ENCODE measurements at places on chromosomes 12 and 14. TPM values are rescaled to one million over a fixed set of nuclear protein-coding genes. Genes with fewer than 3 reads are reported as not detected.

DNA sequence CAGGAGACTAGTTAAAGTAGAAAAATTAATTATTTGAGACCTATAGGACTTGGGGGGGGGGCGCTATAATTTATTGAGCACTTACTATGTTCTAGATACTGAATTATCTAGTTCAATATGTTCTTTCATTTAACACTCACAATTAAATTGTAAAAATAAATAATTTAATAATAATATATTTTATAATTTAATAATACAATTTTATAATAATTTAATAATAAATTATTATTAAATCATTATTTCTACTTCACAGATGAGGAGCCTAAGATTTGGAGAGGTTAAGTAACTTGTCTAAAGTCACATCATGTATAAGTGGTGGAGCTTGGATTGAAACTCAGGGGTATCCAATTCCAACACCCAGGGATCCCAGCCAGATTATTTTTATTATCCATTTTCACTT is 98.8 kb upstream of the CCDC175 start:
- no peak for DNase-seq

Gene DEPDC4
- 0.74 TPM for total RNA-seq

Gene SLC48A1
- 27.9 TPM for total RNA-seq

Gene GAS2L3
- 3.1 TPM for total RNA-seq

- DNase-seq = no peak
Observed at GRCh38 chr12:50734409-50735263, 29.3 kb upstream of the ATF1 start.

DNA sequence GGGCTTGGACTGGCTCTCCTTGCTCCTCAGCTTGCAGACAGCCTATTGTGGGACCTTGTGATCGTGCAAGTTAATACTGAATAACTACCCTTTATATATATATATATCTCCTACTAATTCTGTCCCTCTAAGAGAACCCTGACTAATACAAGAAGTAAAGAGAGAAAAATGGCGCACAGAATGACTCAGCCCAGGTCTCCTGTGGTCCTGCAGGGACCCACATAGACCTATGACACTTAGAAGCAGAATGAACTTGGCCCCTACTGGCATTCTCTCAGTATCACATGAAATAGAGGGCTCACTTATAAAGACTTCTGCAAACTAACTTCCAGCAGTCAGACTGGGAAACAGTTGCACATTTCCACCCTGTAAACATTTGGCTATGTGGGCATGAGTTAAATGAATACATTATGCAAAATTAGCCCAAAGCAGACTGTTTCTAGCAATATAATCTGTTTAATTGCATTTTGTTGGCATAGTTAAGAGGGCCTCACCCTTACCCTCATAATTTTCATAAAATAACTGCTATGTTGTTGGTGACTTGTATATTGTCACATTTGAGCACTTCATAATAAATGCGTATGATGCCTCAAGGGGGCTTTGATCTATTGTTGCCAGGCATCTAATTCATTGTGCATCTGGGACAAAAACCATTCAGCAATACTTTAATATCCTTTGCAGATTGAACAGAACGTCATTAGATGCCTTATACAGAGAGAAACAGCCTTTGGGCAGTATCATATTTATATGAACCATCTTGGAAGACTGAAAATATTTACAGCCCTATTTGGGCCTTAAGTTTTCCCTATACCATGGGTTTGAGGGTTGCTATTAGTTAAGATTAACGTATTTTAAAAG is 349.7 kb upstream of the DIO2 start:
- no peak for DNase-seq

DNA sequence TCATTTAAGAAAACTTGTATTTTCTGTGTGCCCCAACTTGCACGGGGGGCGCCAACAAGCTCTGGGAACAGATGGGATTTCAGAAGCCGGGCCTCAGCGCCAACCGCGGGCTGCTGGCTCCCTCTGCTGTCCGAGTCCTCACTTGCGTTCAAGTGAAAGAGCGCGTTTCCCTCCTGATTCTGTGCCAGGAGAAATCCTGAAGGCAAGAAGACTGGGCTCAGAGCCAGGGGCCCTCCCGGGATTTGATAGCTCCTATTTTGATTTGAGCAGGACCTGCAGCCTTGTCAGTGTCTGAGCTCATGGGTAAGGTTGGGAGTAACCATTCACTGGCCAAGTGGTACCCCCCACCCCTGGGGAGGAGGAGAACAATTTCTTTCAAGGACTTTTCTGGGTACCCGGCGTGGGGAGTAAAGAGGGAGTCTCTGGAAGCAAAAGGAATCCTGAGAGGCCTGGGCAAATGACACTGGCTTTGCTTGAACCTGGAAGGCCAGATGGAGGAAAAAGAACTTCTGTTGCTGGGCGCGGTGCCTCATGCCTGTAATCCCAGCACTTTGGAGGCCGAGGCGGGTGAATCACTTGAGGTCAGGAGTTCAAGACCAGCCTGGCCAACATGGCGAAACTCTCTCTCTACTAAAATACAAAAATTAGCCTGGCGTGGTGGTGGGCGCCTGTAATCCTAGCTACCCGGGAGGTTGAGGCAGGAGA is 179.0 kb upstream of the RGS6 start:
- peak; percentile 95 for DNase-seq

DNA sequence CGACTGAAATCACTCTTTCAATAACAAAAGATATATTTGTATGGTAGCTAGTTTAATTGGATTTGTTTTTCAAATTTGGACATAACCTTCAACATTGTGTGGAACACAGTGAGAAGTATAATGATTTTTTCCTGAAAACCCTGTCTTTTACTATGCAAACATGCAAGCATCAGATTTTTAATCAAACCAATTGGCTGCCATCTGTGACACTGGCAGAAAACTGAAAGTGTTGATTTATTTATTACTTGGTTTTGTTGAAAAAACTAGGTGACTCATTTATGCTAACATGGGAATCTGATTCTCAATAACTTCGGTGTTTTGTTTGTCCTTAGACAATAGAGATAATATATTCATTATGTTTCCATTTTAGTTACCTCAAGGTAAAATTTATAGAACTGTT is 82.0 kb downstream of the NTS start:
- DNase-seq = no peak

Gene ARID2
- 19.1 TPM for total RNA-seq

DNA sequence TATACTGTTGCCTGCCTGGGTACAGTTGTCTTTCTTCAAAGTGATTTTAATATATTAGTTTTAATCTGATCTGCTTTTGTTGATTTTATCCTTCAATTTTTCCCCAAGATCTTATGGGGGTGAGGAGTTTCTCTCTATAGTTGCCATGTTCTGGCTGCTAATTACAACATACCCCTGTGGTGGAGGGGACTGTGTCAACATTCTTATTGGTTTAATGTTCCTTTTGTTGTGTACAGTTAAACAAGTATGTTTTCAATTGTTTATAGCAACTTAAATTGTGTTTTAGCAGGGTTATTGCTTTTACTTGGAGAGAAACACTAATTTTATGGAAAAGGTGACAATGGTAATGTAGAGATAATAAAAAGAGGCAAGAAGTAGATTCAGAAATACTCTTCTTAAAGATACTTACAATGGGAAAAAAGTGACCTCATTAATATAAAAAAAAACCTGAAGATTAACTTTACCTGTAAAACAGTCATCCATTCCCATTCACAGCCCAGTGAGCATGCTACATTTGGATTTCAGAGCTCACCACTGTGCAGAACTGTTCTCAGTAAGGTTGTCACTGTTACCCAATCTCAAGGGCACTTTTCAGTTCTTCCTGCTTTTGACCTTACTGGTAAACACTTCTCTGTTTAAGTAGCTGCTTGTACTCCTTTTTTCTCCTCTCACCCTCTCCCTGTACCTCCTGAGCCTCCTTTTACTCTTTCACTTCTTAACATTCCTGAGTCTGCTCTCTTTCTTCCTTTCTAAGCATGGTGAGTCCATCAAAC is 8.1 kb upstream of the LRRK2 start:
- DNase-seq = no peak

DNA sequence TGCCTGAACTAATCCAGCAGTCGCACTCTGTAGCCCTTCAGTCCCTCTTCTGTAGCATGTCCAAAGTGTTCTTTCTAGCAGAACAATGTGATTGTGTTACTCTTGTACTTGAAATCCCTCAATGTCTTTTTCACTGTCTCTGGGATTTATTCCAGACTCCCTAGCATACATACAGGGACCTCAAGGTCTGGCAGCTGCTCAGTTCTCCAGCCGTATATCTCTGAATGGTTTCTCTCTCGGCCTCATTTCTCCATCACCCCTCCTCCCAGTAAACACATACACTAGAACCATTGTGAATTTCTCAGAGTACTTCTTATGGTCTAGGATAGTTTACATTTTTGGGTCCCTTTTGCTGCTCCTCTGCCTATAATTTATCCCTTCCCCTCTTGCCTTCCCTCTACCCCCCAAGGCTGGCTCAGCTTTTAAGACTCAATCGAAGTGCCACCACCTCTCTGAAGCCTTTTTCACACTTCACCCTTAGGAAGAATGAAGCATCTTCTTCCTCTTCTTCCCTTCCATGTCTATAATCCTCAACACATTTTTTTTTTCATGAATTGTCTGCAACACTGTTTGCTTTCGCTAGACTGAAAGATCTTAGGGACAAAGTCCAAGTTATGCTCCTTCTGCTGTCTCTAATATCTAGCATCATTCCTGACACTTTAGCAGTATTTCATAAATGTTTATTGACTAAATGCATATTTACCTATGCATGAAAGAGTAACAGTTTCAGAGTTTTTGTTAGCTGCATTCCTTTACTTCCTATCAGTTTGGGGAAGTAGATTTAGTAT is 446.1 kb downstream of the ZFP36L1 start:
- DNase-seq = no peak

Gene FAIM2
- 23.7 TPM for total RNA-seq

DNA sequence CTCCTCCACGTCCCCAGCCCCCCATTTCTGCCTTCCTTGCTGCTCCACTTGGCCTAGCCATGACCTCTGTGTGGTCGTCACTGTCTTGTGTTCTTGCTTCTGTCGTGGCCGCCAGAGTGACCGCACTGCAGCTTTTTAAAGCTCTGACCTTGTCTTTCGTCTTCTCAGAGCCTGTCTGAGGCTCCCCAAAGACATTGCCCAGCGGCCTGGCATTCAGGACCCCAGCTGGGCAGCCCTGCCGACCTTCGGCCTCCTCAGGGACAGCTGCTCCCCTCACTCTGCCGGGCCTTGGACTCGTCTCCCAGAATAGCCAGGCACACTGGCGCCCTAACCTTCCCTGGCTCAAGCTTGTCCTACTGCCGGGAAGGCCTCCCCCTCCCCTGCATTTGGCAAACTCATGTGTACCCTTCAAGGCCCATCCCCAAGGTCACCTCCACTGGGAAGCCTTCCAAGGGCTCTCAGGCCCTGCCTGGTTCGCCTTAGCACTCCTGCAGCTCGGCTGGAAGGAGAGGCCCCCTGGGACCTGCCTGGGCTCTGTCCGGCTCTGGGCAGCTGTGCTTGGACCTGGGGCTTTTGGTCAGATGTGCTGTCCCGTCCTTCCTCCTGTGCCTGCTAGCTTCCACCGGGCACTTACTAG is 15.7 kb upstream of the DLK1 start:
- no peak for DNase-seq

DNA sequence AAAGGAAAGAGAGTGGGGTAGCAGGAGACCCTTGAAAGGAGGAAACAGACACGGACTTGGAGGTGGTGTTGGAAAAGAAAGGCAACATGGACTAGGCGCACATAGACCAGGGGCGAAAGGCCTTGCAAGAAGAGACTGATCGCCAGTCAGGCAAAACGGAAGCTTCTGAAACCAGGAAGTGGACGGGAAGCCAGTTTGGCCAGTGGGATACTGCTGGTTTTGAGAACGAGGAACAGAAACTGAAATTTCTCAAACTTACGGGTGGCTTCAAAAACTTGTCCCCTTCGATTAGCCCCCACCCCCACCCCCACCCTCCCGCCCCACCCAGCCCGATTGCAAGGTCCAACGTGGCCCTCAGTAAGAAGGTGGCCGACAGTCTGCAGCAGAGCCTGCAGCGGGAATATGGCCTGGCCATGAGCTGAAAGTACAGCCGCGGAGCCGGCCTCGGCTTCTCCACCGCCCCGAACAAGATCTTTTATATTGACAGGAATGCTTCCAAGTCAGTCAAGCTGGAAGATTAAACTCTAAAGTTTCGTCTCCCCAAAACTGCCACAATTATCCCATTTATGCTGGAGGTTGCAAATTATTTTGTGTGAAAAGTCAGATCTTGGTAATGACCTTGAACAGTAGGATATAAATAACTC is 364.7 kb downstream of the BCAT1 start:
- no peak for DNase-seq

GRCh38 chr12:45216230-45216982 is 511 bp downstream of the ANO6 start:
- peak; percentile 84 for DNase-seq

GRCh38 chr12:87953256-87953860 is 75.8 kb downstream of the C12orf50 start:
- no peak for DNase-seq

- no peak for DNase-seq
Observed at GRCh38 chr14:95021588-95021987, 135.7 kb downstream of the DICER1 start.

DNA sequence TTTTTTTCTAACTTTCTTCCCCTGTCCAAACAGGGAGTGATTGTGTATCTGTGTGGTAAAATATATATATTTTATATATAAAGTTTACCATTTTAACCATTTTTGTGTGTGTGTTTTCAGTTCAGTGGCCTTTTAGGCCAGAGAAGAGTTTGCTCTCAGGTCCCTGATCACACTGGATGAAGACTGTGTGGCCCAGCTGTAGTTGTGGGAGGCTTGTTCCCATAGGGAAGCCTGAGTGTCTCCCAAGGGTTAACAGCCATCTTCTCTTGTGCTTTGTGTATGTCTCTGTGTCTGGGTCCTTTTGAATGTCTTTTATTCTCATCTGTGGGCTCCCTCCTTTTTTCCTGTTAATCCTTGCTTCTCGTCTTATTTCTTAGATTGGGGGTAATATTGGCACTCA is 23.4 kb downstream of the CGRRF1 start:
- DNase-seq = no peak

DNA sequence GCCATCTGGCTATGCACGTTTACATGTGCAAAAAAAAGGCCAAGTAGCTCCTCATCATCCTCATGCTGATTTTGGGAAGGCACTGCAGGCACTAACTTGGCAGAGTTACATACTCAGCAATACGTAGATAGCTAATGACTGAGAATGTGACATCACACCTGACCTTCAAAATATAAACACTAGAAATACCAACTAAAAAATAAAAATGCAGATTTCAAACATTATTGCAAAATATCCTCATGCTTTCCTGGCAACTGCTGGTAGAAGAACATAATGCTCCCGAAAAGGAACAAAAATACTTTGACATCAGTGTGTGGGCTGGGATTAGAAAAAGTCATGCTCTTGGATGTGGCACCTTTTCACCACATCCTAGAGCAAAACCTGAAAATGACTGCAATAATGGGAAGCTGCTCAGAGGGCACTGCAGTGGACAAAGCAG is 153.2 kb upstream of the ABCD2 start:
- no peak for DNase-seq

DNA sequence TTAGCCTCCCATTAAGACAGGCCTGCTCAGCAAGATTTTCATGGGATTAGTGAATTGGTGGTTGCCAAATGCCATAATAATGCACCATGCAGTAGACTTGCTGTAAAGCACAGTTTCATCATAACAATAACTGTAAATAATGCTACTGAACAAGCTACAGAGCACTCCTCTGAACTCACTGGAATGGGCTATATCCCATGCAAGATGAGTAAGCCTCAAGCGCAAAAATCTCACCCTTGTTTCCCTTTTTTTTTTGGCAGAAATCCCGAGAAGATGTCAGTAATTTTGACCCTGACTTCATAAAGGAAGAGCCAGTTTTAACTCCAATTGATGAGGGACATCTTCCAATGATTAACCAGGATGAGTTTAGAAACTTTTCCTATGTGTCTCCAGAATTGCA is 145.9 kb upstream of the HIF1A start:
- no peak for DNase-seq

- no peak for DNase-seq
Observed at GRCh38 chr12:75414671-75415070, 23.8 kb downstream of the GLIPR1L2 start.

Gene ZNF26
- total RNA-seq = 4.3 TPM

Gene FZD10
- total RNA-seq = 0.06 TPM

Data from right cardiac atrium (tissue), 5 donors.